Stimulated activated CD4-positive, alpha-beta T cell treated with anti-CD3 and anti-CD28 coated beads, Interleukin-15, amount 100 ng/mL, for 1 hour (primary cell): ENCODE measurements at places on chromosomes 1 and 21.

DNA sequence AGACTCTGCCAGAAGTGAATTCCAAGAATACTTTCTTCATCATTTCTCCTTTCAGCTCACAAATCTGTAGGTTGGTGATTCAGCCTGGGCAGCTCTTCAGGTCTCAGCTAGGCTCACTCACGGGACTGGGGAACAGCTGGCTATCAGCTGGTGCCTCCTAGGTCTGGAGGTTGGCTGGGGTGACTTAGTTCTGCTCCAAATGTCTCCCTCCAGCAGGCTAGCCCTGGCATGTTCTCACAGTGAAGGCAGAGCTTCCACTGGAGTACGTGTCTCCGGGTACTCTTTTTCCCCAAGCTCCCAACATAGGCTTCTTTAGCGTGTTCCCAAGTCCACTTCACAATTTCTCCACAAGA is 12.5 kb upstream of the VAMP4 start:
- no peak for DNase-seq

- DNase-seq: no peak
Observed at GRCh38 chr1:170586321-170587252, 54.6 kb downstream of the GORAB start.

DNA sequence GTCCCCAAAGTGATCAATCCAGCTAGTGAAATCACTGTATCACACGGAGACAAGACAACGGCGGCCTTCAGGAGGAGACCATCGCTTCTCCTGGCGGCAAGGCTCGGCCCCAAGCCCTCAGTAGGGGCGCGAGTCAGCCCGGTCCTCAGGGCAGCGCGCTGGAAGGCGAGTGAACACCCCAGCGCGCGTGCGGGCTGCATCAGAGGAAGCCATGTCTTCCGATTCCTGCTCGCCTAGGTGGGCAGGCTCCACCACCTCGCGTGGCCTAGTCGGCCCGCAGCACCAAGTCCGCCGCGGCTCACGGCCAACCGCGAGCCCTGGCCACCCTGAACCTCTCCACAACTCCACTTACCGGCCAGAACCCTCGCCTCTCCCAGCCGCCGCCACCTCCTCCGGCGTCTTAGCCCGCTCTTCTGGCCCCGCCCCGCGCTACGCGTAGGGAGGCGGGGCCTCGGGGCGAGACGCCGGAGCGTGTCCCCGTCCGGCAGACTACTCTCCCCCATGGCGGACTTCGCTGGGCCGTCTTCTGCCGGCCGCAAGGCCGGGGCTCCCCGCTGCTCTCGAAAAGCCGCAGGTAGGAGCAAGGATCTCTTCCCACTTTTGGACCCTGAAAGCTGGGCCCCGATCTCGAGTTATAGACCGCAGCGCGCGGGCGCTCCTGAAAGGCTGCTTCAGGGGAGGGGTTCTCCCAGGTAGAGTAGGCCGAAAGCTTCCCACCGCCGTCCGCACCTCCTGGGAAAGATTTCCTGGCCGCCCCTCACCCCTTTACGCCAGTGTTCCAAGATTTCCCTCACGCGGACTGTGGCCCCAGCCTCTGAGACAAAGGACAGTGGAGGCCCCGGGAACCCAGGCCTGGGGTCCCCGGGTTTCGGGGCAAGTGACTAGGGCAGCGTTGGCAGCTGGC is at the start of the genes GLMN and RPAP2:
Gene GLMN (minus strand): TSS at position 415 of the 904 bp plus-strand sequence. CDS start 988 bp downstream, outside the sequence.
Gene RPAP2 (plus strand): TSS at position 487 of the 904 bp plus-strand sequence. CDS start 15 bp downstream, at position 502.
- DNase-seq: peak; percentile 67

GRCh38 chr1:203629016-203629506 is 2.4 kb downstream of the ATP2B4 start:
- DNase-seq: no peak

- DNase-seq: no peak
Observed at GRCh38 chr1:112711670-112712069, 3.5 kb downstream of the PPM1J start.

DNA sequence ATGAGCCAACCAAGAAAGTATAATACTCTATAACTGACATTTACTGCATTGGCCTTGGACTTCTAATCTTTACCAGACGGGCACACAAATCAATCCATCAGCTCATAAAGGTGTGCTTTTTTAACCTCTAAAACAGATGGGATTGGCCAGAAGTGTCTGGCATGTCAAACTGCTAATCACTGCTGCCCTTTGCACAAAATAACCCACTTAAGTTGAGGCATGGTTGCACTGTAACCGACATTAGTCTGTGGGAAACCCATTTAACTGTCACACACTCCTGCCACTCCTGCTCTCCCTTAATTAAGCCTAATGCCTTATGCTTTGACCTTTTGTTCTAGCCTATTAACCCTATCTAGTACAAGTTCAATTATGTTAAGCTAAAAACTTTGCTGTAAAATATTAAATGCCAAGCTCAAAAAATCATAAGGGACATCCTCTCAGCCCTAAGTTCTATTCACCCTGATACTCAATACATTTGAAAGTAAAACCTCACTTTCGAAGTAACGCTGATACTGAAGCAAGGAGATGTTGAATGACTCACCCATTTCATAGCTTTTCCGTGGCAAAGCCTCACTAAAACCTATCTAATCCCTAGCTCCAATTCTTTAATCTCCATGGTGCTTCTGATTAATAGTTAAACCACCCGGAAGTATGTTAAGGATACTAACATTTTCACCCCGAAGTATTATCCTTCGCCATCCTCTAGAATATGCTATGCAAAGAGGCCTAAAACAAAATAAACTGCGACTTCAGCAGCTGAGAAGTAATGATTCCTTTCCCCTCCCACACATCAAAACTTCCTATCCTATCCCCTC is 12.9 kb downstream of the NRIP1 start:
- no peak for DNase-seq

- no peak for DNase-seq
Observed at GRCh38 chr1:248686815-248687214, 15.8 kb downstream of the OR14I1 start.

GRCh38 chr1:12580054-12580887 is 37.7 kb downstream of the DHRS3 start:
- no peak for DNase-seq

- no peak for DNase-seq
Observed at GRCh38 chr1:34379911-34380310, 203.2 kb downstream of the C1orf94 start.

- no peak for DNase-seq
Observed at GRCh38 chr21:39713905-39714304, 31.1 kb upstream of the IGSF5 start.

DNA sequence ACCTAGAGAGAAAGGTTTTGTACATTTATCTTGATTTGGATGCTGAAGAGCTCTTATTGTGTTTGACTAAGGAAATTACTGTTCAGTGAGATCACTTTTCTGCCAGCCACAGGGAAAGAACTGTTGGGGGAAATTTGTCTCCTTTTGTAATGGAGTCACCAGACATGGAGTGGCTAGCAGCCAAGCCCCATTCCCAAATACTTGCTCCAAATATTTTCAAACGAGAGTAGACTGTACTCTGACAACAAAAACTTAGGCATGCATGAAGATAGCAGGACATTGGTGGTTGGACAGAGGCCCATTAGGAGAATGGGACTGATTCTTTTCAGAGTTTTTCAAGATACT is 21.1 kb downstream of the IPO9 start:
- no peak for DNase-seq

DNA sequence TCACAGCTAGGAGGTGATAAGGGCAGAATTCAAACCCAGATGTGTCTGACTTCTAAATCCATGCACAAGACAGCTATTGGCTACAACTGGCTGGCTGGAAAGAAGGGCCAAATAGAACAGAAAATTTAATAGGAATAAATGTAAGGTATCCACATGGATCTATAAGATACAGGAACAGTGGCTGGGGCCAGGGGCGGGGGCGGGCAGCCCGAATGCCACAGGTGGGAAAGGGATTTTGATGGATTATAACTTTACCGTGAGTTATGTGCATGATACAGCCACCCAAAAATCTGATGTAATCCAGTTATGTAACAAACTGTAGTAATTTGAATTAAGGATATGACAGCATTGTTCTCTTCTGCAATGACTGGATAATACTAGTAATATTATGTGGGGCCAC is 87.0 kb upstream of the COA6 start:
- no peak for DNase-seq

DNA sequence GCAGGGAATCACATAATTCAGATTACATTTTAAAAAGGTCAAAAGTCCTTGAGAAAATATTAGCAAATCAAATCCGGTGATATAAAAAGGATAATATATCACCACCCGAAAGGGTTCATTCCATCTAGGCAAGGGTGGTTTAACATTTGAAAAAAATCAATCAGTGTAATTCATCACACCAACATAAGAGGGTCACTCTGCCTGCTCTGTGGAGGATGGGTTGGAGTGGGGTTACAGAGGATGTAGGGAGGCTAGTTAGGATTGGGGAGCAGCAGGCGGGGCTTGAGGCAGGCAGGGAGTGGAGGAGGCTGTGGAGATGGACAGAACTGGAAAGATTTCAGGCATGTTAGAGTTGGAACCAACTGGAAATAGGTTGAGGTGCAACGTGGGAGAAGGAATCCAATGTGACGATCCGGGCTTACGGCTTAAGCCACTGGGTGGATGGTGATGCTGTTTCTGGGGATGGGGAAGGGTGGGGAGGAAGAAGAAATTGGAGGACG is 12.5 kb downstream of the ADORA1 start:
- no peak for DNase-seq

DNA sequence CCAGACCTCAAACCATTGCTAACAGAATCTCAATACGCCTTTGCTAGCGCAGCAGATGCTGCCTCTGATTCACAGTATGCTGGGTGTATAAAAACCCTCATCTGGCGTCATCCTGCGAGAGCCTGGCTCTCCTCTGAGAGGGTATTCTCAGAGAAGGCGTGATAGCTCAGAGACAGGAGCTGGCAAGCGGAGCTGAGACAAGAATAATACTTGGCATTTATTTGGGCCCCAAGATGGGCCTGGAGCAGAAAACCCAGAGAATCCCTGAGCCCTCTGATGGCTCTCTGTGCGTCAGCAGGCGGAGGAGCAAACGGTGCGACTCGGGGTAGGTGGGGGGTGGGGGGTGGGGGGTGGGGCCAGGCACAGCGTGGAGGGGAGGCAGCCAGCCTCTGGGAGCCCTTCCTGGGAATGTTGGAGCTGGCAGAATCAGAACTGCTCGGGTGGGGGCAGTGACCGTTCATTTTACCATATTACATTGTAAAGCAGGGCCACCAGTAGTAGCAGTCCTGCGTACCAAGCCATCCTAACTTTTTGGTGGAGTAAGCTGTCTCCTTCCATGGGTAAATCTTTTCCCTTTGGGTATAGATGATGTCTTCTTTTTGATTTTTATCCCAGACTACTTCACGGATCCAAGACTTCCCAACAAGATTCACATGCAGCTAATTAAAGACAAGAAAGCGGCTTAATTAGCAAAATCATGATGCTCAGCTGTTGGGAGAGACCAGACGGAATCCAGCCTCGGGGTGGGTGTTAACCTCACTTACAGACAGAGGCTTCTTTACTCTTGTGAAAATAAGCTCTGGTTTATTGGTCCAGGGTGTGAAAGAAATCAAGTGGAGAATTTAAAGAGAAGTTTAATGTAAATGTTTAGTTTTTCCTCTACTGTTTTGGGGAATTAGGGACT is 7.1 kb downstream of the RIIAD1 start:
- no peak for DNase-seq

GRCh38 chr1:37901191-37901892 is 42.0 kb upstream of the MTF1 start:
- no peak for DNase-seq

- DNase-seq: no peak
Observed at GRCh38 chr1:159752135-159752580, 28.6 kb upstream of the DUSP23 start.

DNA sequence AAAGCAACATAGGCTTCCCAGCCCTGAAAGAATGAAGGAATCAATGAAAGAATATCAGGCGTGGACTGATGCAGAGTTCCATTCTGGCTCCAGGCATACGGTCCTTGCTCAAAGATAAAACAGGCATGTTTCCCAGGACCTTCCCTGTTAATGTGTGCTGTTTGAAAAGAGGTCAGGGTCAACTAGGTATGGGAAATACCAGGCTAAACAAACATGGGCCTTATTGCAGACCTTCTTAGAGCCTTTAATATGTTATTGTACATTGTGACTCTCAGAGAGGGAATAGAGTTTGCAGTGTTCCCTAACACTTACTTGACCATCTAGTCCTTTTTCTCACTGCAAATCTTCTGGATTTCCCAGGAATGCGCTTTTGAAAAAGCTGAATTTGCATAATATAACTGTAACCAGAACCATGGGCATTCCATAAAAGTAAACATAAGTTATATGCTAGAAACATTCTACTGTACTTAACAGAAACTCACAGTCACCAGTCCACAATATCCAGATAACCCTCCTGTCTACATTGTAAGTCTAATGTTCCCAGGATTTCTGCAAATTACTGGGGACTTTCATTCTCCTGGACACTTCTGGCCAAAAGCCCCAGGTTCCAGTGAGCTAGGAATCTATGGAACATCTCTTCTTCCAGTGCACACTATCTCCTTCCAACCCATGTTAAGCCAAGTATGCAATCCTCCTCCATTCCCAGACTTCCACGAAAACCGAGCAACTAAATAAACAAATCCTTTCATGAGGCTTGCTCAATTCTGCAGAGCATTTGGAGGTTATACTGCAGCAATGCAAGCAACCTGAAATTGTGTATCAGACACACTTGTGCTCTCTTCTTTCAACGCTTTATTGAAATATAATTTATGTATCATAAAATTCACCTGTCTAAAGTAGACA is 486.6 kb downstream of the SETD4 start:
- no peak for DNase-seq

GRCh38 chr1:163258181-163258580 is 55.5 kb upstream of the RGS5 start:
- no peak for DNase-seq

GRCh38 chr1:168782559-168783116 is 53.6 kb upstream of the DPT start:
- no peak for DNase-seq

DNA sequence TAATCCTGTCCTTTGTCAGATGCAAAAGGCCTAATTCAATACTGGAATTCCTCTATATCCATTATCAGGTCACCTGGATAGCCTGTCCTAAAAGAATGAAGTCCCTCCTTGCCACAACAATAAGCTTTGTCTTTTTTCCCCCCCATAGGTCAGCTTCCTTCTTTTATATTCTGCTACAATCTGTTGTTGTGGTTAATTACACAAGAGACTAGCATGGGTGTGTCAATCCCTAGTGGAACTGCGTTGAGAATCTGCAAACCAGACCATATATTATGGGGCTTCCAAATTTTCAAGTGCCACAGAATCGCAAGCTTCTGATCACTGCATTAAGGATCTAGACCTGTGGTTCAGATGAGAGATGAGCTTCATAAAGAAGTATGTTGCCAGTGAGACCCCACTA is 349.6 kb downstream of the SMYD3 start:
- DNase-seq: no peak

GRCh38 chr1:89114662-89115061 is 11.3 kb downstream of the GBP2 start:
- DNase-seq: no peak

DNA sequence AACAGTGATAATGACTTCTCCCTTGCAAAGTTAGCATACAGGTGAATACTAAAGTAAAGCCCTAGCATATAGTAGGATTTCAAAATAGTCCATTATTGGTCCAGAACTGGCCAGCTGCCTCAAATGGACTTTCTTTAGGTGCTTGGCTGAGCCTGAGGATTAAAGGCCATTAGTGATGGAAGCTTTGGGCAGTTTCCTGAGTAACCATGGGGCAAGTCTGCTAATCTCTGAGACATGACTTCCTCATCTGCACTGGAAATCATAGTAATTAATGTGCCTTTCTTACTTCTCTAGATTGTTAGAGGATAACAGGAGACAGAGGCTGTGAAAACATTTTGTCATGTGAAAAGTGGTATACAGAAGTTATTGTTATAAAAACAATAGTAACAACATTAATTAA is 156.5 kb upstream of the UBE2U start:
- DNase-seq: no peak

GRCh38 chr1:167276969-167277368 is 56.3 kb downstream of the POU2F1 start:
- no peak for DNase-seq
